ENCODE measurements at places on chromosomes 13 and 19.

DNA sequence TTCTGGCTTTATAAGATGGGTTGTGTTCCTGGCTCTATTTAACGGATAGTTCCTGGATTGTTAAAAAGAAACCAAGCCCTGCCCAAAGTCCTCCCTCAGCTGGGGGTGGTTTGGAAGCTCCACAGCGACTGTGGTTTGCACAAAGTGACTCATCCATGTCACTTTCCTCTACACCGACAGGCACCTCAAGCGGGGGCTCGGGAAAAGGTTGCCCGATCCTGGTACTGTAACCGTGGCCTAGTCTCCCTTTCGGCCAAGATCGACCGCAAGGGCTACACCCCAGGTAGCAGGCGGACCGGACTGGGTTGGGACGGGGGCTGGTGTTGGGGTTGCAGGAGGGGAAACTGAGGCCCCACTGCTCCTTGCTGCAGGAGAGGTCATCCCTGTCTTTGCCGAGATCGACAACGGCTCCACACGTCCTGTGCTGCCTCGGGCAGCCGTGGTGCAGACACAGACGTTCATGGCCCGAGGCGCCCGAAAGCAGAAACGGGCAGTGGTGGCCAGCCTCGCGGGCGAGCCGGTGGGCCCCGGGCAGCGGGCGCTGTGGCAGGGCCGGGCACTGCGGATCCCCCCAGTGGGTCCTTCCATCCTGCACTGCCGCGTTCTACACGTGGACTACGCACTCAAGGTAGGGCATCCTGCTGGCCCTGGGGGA lies 1.6 kb downstream of the ARRDC2 start:
- DNase-seq = no peak

GRCh38 chr19:56400485-56400884 lies 3.6 kb upstream of the ZNF583 start:
- DNase-seq = no peak

DNA sequence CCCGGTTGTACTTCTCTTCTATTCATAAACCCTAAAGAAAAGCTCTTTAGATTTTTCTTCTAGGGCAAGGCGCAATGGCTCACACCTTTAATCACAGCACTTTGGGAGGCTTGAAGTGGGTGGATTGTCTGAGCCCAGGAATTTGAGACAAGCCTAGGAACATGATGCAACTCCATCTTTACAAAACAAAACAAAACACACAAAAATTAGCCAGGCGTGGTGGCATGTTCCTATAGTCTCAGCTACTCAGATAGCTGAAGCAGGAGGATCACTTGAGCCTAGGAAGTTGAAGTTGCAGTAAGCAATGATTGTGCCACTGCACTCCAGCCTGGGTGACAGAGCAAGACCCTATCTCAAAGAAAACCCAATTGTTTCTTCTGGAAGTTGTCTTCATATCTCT lies 240.3 kb downstream of the SHISA2 start:
- no peak for DNase-seq

DNA sequence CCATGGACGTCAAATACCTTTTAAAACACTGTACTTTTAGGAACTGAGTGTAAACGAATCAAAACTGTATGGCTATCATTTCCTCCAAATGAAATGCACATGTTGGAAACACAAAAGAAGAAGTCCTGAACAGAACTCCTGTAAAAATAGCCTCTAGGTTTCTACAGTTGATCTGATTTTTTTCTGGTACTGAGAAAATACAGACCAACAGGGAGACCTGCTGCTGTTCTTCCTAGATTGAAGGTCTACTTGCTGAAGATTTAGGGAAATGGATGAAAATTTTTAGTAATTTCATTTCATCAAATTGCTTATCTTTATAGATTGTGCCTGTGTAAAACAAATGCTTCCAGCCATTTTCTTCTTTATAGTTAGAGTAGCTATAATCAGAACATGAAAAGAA lies 520.4 kb downstream of the SLITRK6 start:
- no peak for DNase-seq

DNA sequence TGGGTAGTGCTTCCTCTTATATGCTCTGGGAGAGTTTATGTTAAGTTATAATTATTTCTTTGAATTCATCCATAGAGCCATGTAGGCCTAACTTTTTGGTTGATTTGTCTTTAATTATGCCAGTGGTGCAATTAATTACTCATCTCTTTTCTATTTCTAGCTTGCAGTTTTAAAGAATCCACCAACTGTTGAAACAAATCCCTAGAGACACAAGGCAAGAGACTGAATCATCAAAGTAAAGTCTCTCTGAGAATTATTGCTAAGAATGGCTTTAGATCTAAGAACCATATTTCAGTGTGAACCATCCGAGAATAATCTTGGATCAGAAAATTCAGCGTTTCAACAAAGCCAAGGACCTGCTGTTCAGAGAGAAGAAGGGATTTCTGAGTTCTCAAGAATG lies 5.9 kb upstream of the ZNF551 start:
- DNase-seq = no peak

- DNase-seq = no peak
Observed at GRCh38 chr13:110128546-110128945, 178.4 kb downstream of the COL4A1 start.

GRCh38 chr13:29573190-29573589 lies 22.3 kb downstream of the SLC7A1 start:
- no peak for DNase-seq

- DNase-seq = no peak
Observed at GRCh38 chr13:20331419-20331818, 99.3 kb upstream of the GJB6 start.

- no peak for DNase-seq
Observed at GRCh38 chr13:82912564-82912963, 969.7 kb downstream of the SLITRK1 start.

DNA sequence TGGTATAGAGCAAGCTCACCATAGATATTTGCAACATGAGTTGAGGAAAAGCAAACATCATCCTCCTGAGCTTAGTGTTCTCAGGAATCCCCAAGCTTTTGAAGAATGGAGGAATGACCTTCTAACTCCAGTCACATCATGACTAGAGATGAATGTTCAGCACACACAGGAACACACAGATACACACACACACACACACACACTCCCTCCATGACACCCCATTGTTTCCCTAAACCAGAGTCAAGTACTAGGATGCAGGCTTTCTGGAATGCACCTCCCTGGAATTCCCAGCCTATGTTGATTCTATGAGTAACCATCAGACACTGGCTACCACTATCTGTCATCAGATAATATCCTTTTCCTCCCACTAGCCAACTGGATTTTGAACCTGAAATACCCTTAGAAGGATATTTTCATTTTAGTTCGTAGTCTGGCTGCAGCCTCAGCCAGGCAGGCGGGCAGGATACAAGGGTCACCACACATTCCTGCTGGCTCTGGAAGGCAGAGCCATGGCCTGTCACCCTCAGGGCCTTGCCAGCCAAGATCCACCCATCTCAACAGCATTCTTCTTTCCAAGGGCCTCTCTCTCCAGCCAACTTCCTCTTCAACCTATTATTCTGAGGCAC lies 162.4 kb downstream of the FOXO1 start:
- peak; percentile 42 for DNase-seq

GRCh38 chr13:31048521-31048920 lies 113.2 kb downstream of the HSPH1 start:
- no peak for DNase-seq

DNA sequence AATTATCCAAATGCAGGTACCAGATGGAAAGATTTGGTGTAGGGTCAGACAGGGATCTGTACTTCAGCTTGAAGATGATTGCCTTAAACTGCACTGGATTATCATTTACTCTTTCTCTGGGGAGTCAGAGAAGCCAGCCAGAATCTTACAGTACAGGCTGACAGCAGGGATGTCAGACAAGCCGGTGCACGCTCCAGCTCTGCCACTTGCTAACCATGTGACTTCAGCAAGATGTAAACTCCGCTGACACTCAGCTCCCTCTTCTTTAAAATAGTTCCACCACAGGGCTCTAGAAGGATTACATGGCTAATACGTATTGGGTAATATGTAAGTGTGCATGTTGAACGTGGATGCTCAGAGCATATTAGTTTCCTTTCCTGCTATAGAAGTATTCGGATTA lies 251.4 kb upstream of the MAB21L1 start:
- no peak for DNase-seq

DNA sequence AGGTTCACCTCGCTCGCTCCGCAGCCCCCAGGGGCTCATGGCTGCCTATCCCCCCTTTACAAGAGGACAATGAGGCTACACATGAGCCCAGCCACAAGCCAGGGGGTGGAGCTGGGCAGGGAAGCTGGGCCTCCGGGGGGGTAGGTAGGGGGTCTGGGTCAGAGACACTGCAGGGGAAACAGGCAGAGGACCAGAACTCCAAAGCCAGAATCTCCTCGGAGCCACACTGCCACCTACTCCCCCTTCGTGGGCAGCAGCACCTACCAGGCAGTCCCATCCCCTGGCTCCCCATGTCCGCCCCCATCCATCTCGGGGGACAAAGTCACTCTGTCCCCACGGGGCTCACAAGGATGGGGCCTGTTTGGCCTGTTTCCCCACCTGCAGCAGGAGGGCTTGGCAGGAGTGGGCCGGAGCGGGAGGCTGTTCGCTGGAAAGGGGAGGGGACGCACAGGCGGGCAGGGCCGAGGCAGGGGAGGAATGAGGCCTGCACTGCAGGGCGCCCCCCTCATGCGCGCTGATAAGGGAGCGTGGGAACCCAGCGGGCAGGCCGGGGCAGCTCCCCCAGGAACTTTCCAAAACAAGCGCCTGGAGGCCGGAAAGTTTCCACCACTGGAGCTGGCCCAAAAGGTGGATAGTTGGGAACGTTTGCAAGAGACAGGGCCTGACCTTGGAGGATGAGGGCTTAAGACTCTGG lies 545 bp upstream of the ISYNA1 start:
- DNase-seq = peak; percentile 77

GRCh38 chr19:56476651-56477428 lies at the start of gene ZNF667:
ZNF667 (minus strand) TSS chr19:56477345; CDS start chr19:56462370, 14,975 bp downstream.
- DNase-seq = no peak

DNA sequence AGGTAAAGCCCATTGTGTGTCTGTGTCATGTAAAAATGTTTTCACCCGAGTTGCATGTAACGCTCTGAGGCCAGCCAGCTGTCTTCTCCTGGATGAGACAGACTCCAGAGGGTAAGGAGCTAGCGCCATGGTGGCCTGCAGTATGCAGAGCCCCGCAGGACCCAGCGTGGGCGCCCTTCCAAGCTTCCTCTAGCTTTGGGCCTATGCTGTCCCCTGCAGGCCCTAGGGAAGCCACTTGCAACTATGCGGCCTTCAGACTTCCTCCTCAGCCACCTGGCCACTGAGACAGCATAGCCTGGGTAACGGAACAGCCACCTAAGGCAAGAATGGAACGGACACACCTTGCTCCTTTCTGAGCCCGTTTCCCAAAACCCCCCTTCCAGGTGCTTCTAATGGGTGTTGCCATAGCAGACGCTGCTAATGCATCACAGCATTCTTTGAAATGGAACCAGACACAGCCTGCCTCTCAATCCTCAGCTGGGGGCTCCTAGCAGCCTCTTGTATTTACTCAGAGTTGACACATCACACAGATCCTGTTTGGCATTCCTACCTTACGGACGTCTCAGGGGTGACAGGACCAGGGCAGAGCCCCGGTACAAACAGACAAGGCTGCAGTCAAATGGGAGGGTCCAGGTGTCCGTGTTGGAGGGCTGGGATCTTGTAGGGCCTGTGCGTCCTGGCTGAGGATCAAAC lies 6.2 kb downstream of the FAM32A start:
- peak; percentile 34 for DNase-seq

DNA sequence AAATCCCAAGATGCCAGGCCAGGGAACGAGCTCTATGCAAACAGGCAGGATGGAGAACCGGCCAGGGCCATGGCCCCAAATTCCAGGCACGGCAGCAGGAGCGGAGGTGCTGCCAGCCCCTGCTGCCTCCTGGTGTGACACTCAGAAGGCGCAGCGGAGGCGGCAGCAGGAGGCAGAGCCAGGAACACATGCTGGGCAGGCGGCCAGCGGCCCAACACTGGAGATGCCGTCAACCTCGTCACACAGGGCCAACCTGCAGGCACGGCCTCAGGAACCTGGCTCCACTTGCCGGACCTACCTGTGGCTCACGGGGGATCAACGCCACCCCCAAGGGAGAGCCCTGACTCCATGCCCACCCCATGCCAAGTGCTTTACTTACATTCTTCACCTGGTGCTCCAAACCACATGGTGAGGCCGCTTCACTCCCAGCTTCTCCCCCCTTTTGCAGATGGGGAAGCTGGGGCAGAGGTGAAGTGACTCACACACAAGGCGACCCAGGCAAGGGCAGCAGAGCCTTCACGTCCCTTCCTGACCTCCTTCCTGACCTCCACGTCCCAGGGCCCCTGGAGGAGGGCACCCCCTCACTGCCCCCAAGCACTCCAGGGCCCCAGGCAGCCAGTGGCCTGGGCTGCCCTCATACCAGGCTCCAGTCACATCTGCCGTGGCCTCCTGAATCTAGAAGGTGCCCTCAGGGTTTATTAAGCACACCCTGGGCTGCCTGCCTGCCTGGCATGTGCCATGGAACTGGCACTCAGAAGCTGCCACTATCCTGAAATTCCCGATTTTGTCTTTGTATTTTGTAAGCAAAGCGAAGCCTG lies 43.5 kb downstream of the GGACT start:
- DNase-seq = no peak

GRCh38 chr19:45315304-45315703 lies 7.4 kb downstream of the CKM start:
- no peak for DNase-seq

DNA sequence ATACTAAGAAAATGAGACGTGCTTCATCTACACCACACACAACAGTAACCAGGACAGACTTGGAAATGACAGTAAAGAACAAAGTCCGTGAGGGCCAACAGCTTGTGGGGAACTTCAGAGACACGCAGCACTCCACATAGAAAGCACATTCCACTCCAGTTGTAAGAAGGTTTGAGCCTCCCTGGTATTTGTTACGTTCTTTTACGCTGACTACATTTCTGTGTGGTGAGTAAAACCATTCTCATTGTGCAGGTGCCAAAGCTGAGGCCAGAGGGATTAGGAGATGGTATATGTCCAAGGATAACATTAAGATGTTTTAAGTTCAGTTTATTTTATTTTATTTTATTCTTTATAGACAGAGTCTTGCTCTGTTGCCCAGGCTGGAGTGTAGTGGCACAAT lies 1189.9 kb downstream of the UQCRFS1 start:
- DNase-seq = no peak

DNA sequence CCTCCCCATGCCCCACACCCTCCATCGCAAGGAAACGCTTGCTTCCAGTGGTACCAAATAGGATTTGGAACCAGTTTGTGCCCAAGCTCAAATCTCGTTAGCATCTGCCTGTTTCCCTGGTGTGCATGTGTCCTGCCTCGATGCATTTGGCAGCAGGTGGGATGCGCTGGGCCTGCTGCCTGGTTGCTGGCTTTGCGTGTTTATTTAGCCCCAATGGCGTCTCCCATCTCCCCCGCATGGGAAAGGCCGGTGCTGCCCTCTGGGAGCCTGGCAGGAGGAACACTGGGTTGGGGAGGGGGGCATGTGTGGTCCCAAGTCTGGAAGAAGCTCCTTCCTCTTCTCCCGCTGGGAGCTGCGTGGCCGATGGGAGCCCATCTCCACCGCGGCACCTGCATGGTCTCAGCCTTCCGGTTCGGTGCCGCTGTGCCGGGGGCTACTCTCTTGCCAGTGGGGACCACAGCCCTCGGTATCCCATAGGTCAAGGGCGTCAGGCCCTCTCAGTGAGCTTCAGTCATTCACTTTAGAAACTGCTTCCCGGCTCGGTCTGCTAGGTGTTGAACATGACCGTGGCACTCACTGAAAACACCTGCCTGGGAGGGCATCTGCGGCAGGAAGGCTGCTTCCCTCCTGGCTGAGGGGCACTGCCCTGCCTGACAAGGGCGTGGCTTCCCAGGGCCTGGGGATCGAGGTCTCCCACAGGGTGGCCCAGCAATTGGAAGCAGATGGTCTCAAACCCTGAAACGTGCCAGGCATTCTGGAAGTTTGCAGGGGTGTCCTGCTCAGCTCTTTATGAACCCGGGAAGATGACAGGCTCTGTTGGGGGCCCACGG lies 11.8 kb upstream of the F7 start:
- DNase-seq = no peak
